ENCODE measurements at places on chromosomes 6 and 20.
A peak's percentile ranks its signal among the peaks of the same experiment; 100 is the strongest.

DNA sequence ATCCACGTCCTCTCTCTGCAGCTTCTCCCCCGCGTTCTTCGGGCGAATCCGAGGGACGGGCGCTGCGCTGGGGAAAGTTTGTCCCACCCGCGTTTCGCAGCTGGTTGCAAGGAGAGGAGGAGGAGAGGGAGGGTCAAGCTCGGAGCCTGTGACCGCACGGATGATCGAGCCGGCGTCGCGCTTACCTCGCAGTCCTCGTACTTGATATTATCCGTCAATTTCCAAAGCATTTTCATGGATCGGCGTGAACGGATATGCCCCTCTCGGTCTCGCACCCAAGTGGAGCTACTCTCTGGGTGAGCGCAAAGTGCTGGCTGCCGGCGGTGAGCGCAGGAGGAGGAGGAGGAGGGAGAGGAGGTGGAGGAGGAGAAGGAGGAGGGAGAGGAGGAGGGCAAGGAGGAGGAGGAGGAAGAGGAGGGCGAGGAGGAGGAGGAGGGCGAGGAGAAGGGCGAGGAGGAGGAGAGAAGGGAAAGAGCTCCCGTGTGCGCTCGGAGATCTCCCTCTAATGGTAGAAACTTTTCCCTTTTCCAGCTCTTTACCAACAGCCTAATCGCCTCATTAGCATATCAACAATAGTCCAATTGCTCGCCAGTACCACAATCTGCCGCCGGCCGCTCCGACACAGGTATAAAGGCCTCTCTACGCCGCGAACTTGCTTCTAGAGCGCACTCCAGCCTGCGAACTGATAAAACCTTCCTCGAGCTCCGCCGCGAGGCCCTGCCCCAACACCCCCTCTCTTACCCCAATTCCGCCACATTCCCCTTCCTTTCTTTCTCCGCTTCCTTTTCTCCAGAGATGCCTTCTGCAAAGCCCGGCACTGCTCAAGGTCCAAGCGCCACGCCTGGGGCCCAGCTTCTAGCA is at the start of gene TFAP2A:
Gene TFAP2A, minus strand, starts transcription at position 319 of the 861 bp plus-strand sequence. Its CDS starts 83 bp downstream, at position 236.
- no peak for DNase-seq

DNA sequence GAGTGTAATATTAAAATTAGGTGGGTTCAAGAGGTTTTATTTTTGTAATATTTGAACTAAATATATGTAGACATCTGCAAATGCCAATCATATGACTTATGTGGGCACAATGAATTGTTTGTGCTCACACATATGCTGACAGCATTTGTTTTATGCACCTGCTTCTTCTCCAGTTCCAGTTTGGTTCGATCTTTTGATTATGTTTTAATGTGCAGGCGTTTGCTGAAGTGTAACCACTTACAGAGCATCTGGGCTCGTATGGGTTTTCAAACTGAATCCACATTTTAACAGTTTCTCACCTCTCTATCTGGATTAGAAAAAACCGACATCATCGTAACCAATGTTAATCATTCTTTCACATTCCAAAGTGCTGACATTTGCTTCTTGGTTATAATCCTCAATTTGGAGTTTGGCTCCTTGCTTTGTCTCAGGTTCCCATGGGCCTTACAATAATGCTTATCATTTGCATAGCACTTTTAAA is 129.1 kb upstream of the SPACA1 start:
- no peak for DNase-seq

- no peak for DNase-seq
Observed at GRCh38 chr6:72322771-72323170, 299.1 kb upstream of the KCNQ5 start.

DNA sequence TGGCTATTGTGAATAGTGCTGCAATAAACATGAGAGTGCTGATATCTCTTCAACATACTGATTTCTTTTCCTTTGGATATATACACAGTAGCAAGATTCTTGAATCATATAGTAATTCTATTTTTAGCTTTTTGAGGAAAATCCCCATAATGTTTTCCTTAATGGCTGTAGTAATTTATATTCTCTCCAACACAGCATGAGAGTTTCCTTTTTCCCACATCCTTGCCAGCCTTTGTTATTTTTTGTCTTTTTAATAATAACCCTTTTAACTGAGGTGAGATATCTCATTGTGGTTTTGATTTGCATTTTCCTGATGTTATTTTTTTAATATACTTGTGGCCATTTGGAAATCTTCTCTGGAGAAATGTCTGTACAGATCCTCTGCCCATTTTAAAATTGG is 132.6 kb downstream of the PRL start:
- DNase-seq = no peak

DNA sequence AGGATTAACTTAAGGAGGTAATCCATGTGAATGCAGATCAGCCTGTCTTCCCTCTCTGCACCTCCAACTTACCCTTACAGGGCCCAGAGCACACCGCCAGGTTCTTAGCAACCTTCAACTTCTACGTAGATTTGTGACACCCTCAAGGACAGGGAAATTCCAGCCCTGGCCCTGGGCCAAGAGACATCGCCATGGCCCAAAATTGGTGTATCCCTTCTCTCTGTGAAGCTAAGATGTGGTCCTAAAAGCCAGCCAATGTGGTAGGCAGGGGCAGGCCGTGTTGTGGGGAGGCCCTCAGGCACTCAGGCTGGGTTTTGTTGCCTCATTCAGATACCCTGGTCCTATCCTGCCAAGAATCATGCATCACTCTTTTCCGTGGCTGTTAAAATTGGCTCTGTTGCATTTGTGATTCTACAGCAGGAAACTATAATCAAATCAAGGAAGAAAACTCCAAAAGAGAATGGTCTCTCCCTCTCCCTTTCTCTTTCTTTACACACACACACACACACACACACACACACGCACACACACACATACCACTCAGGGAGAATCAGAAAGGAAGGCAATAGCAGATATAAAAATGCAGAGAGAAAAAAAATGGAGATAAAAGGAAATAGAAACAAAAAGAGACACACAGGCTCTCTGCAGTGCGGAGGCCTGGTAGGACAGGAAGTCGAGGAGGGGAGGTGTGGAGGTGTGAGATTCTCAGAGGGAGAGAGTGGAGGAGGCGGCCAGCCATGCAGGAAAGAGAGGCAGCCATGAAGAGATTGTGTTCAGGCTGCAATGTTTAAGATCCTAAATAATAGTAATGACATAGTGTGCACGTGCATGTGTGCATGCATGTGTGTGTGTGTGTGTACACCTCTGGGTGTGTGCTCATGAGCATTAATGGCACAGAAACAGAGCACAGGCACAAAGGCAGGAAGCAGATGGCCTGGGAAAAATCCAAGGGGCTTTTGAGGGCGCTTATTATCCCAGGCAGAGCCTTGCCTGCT is 201.8 kb upstream of the LRFN2 start:
- DNase-seq = peak; percentile 35

- DNase-seq = no peak
Observed at GRCh38 chr6:158361961-158362669, 49.9 kb downstream of the TULP4 start.

- peak; percentile 57 for DNase-seq
Observed at GRCh38 chr6:116010790-116011401, 49.8 kb downstream of the FRK start.

DNA sequence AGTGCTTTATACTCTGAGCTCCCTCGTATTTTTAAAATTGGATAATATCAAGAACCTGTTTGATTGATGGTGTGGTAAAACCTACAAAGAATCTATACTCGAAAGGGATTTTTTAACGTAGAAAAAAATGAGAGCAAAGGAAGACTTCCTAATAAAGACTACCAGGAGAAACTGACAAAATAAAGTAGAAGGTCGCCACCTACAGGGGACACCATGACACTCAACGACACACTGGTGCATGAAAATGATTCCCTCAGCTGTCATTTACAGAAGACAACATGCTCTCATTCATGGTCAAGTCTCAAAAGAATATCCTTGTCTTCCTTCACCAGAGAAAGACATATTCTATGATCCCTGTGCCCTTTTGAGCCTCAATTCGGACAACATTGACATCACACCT is 10.1 kb upstream of the NHSL1 start:
- peak; percentile 77 for DNase-seq

- no peak for DNase-seq
Observed at GRCh38 chr20:46220455-46221207, 87.7 kb downstream of the CDH22 start.

DNA sequence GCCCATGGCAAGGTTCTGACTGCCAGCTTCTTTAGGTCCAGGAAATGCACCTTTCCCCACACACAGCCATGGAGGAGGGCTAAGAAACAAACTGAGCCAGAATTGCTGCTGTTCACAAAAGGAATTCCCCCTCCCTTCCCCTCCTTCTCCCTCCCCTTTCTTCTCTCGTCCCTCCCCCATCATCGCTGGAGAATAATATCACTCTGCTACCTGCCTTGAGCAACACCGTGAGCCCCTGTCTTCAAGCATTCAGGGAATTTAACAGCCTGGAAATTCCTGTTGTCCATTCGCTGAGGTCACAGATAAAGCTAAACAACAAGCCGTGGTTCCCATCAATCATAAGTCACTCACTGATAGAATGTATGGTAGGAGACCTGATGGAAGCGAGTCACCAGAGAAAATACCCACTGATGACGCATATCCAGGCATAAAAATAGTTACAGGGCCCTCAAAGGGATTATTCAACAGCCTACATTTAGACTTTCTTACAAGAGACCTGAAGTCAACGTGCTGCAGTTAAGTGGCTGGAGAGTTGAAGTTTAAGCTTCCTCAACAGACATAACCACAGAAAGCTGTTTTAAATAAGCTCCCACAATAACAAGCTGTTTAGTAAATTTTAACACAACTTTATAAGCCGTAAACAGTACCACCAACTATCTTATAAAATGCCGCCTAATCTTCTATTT is 59.7 kb downstream of the HIVEP2 start:
- peak; percentile 50 for DNase-seq

Data from CD4-positive, alpha-beta T cell treated with Interleukin-17A for 4 hours (primary cell).